ENCODE measurements at places on chromosomes 6 and 20. TPM values are rescaled to one million over a fixed set of nuclear protein-coding genes. Genes with fewer than 3 reads are reported as not detected.

DNA sequence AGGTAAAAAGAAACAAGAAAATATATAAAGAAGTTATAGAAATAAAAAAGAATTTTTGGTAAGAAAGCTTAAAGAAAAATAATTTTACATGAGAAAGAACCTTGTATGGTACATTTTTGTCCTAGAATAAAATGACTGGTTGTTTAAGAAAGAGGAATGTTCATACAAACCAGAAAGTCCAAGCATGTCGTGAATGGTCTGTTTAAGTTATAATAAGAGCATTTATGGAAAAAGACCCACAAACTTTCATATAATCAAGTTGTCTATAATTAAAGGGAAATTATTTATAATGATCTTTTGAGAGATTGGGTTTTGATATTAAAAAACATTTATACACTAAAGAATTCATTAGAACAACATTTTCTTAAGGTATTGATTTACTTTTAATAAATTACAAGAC is 27.8 kb upstream of the FAM110A start:
- H3K4me3 ChIP-seq: no peak overlapping the region
- no peaks in the 10 kb centered on the region for H3K36me3 ChIP-seq
- H3K27ac ChIP-seq: no peak overlapping the region
- H3K27me3 ChIP-seq: no peaks in the 10 kb centered on the region
- H3K4me1 ChIP-seq: no peaks in the 10 kb centered on the region

GRCh38 chr6:36641543-36641942 is 37.0 kb upstream of the CDKN1A start:
- H3K4me1 ChIP-seq: peaks cover 5% of the 10 kb centered on the region
- DNase-seq: peak; percentile 65
- H3K27me3 ChIP-seq: no peaks in the 10 kb centered on the region
- peak overlapping the region; percentile 74 for H3K27ac ChIP-seq

ECT2L gene
- not detected for total RNA-seq

OR12D1 gene
- total RNA-seq: not detected

DNA sequence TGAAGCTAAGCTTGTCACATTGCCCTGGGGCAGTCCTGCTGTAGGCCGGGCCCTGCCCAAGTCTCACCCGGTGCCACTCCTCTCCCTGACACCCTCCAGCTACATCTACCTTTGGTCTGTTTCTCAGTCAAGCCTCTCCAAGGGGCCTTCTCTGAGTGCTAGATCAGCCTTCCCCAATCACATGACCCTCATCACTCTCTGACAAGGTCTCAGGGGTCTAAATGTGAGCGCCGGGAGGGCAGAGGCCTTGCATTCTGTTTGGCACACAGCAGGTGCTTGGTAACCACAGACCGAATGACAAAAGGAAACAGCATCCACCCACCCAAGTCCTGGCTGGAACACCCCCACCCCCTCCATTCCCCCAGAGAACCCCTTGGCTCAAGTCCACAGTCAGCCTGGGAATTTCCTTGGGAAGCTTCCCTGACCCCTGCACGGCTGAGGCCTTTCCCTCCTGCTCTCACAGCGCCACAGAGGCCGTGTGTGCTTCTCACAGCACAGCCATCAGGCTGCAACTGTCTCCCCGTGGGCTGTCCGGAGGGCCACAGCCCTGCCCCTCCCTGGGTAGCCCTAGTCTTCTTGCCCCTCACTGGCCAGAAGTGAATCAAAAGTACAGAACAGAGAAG is 32.9 kb downstream of the PKIG start:
- H3K36me3 ChIP-seq: no peaks in the 10 kb centered on the region
- no peak overlapping the region for H3K4me3 ChIP-seq
- no peak overlapping the region for H3K27ac ChIP-seq
- no peak for DNase-seq
- H3K27me3 ChIP-seq: no peaks in the 10 kb centered on the region

TRERF1 gene
- total RNA-seq: 3.5 TPM

DNA sequence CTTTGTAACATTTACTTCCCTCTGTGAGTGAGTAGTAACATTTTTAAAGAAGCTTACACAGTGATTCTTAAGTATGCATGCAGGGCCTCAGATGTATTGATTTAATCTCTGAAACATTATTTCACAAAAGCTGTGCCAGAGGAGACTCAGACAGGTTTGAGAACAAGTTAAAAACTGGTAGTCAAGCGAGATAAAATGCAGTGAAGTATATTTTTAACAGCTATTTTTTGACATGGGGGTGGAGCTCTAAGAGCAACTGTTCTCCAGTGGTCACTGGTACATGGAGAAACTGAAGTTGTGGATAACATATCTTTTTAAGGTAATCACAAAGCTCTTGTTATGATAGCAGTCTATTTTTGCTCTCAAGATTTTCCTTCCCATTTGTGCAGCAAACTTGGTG is 20.4 kb downstream of the DSTN start:
- H3K27ac ChIP-seq: no peak overlapping the region
- DNase-seq: no peak
- no peak overlapping the region for H3K4me3 ChIP-seq
- H3K27me3 ChIP-seq: no peaks in the 10 kb centered on the region
- H3K36me3 ChIP-seq: no peaks in the 10 kb centered on the region
- no peaks in the 10 kb centered on the region for H3K4me1 ChIP-seq

- H3K27ac ChIP-seq: no peak overlapping the region
- H3K4me1 ChIP-seq: no peaks in the 10 kb centered on the region
- peak; percentile 71 for DNase-seq
- H3K4me3 ChIP-seq: no peak overlapping the region
Observed at GRCh38 chr20:34536798-34537394, 20.7 kb downstream of the DYNLRB1 start.
